CD4-positive, alpha-beta memory T cell (primary cell): ENCODE measurements at places on chromosomes 13 and 19. TPM values are rescaled to one million over a fixed set of nuclear protein-coding genes. Genes with fewer than 3 reads are reported as not detected.

The ZNF439 gene
- total RNA-seq: 16.9 TPM

The ATP1A3 gene
- total RNA-seq: 3.5 TPM

The ZNF227 gene
- total RNA-seq: 54.4 TPM

The ZNF256 gene
- 13.9 TPM for total RNA-seq

GRCh38 chr13:47598340-47598911, 402.6 kb downstream of the SUCLA2 start:
- H3K36me3 ChIP-seq: no peaks in the 10 kb centered on the region
- H3K27ac ChIP-seq: no peak overlapping the region
- DNase-seq: no peak
- H3K4me3 ChIP-seq: no peak overlapping the region
- H3K27me3 ChIP-seq: no peaks in the 10 kb centered on the region

DNA sequence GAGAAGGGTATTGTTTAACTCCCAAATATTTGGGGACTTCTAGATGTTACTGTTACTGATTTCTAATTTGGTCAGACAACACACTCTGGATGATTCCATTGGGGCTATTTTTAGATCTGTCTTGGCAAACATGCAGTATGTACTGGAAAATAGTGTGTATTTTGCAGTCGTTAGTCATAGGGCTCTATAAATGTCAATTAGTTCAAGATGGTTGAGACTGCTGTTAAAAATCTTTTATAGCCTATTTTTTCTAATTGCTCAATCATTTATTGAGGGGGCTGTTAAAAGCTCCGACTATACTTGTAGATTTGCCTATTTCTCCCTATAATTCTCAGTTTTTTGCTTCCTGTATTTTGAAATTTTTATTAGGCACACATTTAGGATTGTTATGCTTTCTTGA, 31.4 kb downstream of the PPP5C start:
- no peaks in the 10 kb centered on the region for H3K27me3 ChIP-seq
- no peak overlapping the region for H3K27ac ChIP-seq
- no peak overlapping the region for H3K4me3 ChIP-seq
- no peak for DNase-seq
- peaks cover 43% of the 10 kb centered on the region for H3K36me3 ChIP-seq
- H3K4me1 ChIP-seq: no peaks in the 10 kb centered on the region

DNA sequence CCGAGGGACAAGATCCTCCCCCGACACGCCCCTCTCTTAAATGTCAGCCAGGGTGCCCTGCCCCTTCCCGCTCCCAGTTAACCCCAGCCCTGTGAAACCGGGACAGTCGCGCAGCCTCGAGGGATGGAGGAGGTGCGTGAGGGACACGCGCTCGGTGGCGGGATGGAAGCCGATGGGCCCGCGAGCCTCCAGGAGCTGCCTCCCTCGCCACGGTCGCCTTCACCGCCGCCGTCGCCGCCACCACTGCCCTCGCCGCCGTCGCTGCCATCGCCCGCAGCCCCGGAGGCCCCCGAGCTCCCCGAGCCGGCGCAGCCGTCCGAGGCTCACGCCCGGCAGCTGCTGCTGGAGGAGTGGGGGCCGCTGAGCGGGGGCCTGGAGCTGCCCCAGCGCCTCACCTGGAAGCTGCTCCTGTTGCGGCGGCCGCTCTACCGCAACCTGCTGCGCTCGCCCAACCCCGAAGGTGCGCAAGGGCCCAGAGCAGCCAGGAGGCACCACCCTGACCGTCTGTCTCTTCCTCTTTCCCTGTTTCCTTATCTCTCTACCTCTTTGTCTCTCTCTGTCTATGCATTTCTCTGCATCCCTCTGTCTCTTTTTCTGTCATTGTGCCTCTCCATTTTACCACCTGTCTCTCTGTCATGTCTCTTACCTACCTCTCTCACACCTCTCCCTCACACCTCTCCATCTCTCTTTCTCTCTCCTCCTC, at the start of gene NCCRP1:
TSS of gene NCCRP1 (plus strand) at position 105 of the 703 bp plus-strand sequence. CDS start at position 124, 19 bp downstream.
- peaks cover 13% of the 10 kb centered on the region for H3K27me3 ChIP-seq
- no peaks in the 10 kb centered on the region for H3K36me3 ChIP-seq
- H3K27ac ChIP-seq: no peak within 1 kb of the TSS
- no peak within 1 kb of the TSS for H3K4me3 ChIP-seq

DNA sequence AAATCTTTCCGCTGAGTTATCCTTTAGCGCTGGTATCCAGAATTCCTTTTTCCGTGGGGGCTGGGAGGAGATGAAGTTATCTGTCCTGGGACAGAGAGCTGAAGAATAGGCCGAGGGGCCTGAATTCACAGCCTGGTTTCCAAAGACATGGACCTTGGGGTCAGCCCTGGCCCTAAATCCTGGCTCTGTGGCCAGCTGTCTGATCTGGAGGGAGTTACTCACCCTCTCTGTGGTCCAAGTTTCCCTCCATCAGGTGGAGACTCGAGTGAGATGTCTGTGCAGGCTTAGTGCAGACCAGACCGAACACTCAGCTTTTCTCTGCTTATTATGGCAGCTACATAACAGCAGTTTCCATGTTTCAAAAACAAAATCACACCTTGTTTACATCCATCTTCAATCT, 59.6 kb downstream of the CDADC1 start:
- H3K4me1 ChIP-seq: no peaks in the 10 kb centered on the region
- H3K27me3 ChIP-seq: no peaks in the 10 kb centered on the region
- H3K4me3 ChIP-seq: no peak overlapping the region
- DNase-seq: no peak

GRCh38 chr13:110269509-110270185, 37.3 kb downstream of the COL4A1 start:
- H3K27ac ChIP-seq: no peak overlapping the region
- no peaks in the 10 kb centered on the region for H3K36me3 ChIP-seq
- H3K27me3 ChIP-seq: no peaks in the 10 kb centered on the region
- H3K4me3 ChIP-seq: no peak overlapping the region
- no peaks in the 10 kb centered on the region for H3K4me1 ChIP-seq

DNA sequence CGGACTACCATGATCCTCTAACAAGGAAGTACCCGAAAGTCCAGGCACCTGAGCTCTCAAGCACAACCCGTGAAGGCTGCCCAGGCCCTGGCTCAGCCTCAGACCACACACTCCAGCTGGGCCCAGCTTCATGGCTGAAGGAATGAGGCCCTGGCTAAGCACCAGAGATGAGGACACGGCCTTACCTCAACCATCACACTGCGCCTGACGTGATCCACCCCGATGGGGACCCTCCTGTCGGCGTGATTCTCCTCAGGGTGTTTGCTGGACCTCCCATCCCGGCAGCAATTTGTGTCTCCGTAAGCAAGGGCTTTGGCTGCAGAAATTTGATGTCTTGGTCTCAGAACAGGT, 56.5 kb downstream of the F2RL3 start:
- H3K4me3 ChIP-seq: no peak overlapping the region
- no peaks in the 10 kb centered on the region for H3K36me3 ChIP-seq
- DNase-seq: no peak
- H3K4me1 ChIP-seq: no peaks in the 10 kb centered on the region

GRCh38 chr13:110261166-110262081, 45.5 kb downstream of the COL4A1 start:
- no peaks in the 10 kb centered on the region for H3K27me3 ChIP-seq
- H3K4me1 ChIP-seq: no peaks in the 10 kb centered on the region

- H3K27ac ChIP-seq: no peak overlapping the region
- no peak for DNase-seq
- no peaks in the 10 kb centered on the region for H3K36me3 ChIP-seq
- no peaks in the 10 kb centered on the region for H3K27me3 ChIP-seq
- H3K4me3 ChIP-seq: no peak overlapping the region
Observed at GRCh38 chr19:38470788-38471480, 37.4 kb downstream of the RYR1 start.

- no peak within 1 kb of the TSS for H3K4me3 ChIP-seq
- no peaks in the 10 kb centered on the region for H3K36me3 ChIP-seq
- H3K27me3 ChIP-seq: peaks cover 10% of the 10 kb centered on the region
- no peaks in the 10 kb centered on the region for H3K4me1 ChIP-seq
- DNase-seq: no peak
Observed at GRCh38 chr19:1523412-1524286, at the start of gene PLK5. TSS of gene PLK5 (plus strand) at chr19:1524077. CDS start at chr19:1526997, 2,920 bp downstream.

- H3K27me3 ChIP-seq: no peaks in the 10 kb centered on the region
- no peak overlapping the region for H3K4me3 ChIP-seq
- peaks cover 13% of the 10 kb centered on the region for H3K36me3 ChIP-seq
- no peak overlapping the region for H3K27ac ChIP-seq
- no peaks in the 10 kb centered on the region for H3K4me1 ChIP-seq
Observed at GRCh38 chr19:5038631-5039271, 69.8 kb downstream of the KDM4B start.

GRCh38 chr13:44458313-44458975, 84.8 kb downstream of the SERP2 start:
- no peaks in the 10 kb centered on the region for H3K36me3 ChIP-seq
- no peaks in the 10 kb centered on the region for H3K27me3 ChIP-seq
- H3K4me1 ChIP-seq: no peaks in the 10 kb centered on the region
- no peak for DNase-seq

DNA sequence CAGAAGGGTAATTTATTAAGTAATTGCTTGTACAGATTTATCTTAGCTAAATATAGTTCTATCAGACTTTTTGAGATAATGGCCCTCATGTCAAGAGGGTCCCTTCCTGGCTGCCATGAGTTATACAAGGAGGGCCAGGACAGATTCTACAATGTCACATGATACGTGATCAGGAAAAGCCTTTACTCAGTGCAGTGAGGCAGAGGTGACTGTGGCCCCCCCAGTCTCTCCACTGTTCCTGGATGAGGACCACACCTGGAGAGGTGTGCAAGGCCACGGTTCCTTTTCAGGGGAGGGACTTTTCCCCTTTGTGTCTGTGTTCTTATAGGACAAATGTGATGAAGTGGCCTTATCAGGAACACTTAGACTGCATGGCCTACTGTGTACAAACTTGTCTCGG, 54.3 kb upstream of the LRCH1 start:
- H3K36me3 ChIP-seq: no peaks in the 10 kb centered on the region
- no peak overlapping the region for H3K4me3 ChIP-seq
- no peaks in the 10 kb centered on the region for H3K27me3 ChIP-seq
- H3K4me1 ChIP-seq: no peaks in the 10 kb centered on the region
- H3K27ac ChIP-seq: no peak overlapping the region

- no peaks in the 10 kb centered on the region for H3K4me1 ChIP-seq
- no peak overlapping the region for H3K4me3 ChIP-seq
- no peak overlapping the region for H3K27ac ChIP-seq
Observed at GRCh38 chr13:41178040-41178439, 16.3 kb downstream of the KBTBD7 start.
